IMR-90 (cell line): ENCODE measurements at places on chromosomes 6 and 20.
A peak's percentile ranks its signal among the peaks of the same experiment; 100 is the strongest.

DNA sequence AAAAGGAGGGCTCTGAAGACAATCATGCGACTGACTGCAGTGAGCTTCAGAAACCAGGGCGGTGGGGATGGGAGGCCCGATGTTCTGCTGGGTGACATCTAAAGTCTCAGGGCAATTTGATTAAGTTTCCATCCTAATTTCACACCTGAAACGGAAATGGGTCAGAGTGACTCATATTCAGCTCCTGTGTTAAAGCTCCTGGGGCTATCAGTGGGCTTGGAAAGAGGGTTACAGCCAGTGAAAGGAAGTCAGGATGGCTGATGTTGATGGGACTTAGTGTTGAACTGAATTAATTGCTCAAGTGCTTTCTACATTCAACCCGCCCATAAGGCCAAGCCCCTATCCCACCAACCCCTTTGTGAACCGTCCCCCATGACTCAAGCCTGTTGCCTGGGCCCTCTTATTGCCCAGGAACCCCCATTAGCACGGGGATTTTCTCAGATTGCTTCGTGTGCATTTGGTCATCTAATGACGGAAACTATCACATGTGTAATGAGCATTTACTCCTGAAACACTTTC, 47.1 kb upstream of the TBC1D7 start:
- no peak for DNase-seq

DNA sequence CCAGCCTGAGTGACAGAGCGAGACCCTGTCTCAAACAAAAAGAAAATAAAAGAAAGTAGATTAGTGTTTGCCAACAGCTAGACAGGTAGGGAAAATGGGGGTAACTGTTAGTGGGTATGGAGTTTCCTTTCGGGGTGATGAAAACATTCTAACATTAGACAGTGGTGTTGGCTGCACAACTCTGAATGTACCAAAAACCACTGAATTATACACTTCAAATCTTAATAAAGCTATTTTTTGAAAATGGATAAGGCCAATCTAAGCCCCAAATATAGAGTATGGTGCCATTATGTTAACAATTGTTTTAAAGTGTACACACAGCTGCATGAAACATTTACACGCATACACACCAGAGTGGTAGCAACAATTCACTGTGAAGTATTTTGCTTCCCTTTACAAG, 57.0 kb downstream of the BMP7 start:
- DNase-seq = no peak

- DNase-seq = no peak
Observed at GRCh38 chr20:57682184-57683101, 27.4 kb downstream of the PMEPA1 start.

DNA sequence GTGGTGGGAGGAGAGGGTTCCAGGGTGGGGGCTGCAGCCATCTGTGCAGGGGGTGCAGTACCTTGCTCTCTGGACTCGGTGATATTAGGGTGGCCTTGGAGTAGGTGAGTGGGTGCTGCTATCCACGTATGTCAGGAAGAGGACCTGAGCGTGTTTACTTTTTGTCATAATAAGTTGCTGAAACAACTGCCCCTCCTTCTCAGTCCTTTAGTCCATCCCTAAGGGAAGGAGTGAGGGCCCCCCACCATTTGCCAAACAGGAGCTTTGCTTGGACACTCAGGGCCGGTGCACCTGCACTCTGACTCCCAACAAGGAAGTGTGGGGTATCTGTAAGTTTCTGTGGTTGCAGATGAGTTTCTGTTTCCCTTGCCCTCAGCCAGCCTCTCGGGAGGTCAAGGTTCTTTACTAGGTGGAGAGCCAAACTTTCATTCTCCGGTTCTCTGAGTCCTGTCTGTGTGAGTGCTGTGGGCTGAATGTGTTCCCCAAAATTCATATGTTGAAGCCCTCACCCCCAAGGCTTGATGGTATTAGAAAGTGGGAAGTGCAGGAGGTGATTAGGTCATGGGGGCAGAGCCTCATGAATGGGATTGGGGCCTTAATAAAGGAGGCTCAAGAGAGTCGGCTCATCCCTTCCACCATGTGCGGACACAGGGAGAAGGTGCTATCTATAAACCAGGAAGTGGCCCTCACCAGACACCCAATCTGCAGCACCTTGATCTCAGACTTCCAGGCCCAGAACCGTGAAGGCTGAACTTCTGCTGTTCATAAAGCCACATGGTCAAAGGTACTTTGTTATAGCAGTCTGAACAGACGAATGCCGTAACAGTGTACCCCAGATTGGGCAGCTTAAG, 19.6 kb upstream of the CCR6 start:
- DNase-seq = no peak

DNA sequence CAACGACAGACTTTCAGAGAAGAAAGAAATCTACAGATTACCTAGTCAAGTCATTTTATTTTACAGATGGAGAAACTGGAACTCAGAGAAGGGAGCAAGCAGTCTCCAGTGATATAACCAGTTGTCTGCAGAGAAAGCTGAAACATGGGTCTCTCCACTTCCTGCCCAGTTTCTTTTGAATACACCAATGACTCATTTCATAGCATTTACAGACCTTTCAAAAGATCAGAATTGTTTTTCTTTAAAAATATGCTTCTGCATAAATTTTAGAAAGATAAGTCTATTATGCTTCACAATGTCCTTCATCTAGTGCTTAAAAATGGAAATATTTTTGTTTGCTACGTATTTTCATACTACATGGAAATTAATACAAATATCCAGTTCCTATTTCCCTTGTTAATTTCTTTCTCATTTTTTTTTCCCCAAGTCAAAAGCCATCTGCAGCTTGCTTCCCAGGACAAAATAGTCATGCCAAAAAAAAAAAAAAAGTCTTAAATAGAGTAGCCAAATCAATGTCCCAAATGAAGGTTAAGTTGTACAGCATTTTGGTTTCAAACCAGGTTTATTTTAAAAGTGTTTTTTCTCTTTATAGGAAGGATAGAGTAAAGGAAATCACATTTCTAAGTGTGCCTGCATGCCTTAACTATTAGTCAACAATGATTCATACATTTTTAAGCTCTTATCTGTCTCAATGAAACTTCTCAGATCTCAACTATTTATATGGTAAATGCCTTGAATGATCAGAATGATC, 36.9 kb downstream of the ARHGAP18 start:
- DNase-seq = peak; percentile 87
